ELR (cell line): ENCODE measurements at places on chromosomes 7 and 10.
A peak's percentile ranks its signal among the peaks of the same experiment; 100 is the strongest.

DNA sequence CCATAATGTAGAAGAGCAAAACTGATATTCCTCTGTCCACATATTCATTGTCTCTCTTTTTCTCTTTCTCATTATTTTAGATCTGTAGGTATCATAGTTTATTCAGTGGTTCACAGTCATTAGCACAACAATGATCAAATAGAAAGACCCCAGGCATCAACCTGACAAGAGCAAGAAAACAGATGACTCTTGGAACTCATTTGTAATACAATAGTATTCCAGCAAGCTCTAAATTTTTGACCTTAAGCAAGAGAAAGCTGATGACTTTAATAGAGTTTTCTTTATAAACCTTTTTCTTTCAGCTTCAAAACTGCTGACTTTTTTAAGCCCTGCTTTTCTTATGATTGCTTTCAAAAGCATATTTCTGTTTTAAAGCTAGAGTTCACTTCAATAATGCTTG is 507.5 kb upstream of the SORCS1 start:
- DNase-seq, result no peak

DNA sequence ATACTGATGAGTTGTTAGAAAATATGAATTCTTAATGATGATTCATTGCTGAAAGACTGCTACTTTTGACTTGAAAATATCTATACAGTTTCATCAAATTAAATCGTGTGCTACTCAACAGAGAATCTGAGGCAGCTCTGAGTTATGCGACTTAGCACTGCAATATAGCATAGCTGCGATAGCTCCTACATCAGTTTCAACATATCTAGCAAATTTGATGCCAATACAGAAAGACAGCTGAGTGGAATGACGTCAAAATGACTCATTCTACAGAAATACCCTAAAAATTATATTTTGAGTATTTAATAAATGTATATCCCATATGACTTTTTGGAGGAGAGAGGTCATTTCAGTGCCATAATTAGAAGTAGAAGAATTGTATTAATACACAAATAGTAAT is 1.1 kb upstream of the TARP start:
- DNase-seq, result no peak

- DNase-seq, result peak; percentile 81
These were observed 84.2 kb upstream of the FRMD4A start for GRCh38 chr10:14414901-14415300.

DNA sequence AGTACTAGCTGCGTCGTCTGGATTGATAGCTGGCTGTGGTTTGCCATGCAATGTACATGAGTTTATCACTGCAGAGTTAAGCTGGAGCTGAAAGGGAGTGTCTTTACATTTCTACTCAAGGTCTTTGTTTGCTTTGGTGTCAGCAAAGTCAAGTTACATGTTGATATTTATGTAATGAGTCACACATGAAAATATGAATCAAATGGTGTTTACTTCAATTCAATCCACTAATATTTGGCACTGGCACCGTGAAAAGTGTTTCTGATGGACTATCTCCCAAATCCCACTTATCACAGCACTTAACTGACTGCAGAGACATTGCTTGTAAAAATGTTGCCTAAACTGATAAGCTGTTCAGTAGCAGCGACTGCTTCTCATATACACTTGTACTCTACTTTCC is 395.9 kb downstream of the TFEC start:
- DNase-seq, result peak; percentile 5

DNA sequence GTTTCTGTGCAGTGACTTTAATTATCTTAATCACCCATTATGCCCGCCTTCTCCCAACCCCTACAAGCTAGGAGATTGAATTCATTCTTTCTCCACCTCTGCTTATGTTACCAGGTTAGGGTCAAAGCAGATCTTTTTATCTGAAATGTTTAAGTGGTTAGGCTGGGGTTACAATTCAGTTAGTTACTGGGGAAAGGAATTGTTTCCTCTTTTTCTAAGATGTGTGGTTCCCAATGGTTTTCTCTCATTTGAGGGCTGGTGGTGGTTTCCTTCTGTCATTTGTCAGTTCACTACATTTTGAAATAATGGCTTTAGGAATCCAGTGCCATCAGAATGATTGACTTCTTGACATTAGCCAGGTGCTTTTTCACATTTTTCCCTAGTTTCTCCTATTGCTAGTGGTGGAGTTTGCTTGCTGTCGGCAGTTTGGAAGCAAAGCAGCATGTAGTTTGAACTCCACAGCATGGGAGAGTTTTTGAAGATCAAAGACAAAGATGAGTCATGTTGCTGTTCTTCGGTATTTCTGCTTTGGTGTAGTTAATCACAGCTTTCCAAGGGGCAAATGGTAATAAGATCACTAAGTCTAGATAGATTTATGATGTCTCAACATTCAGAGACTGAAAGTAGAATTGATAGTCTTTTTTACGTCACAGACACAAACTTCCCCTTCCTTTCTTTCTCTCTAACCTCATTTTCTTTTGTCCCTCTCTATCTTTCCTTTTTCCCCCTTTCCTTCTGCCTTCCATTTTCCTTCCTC is 168.2 kb downstream of the SND1 start:
- DNase-seq, result peak; percentile 64

- DNase-seq, result no peak
These were observed 32.9 kb upstream of the UTF1 start for GRCh38 chr10:133196936-133197758.

- no peak for DNase-seq
These were observed 10.8 kb upstream of the INTS1 start for GRCh38 chr7:1514995-1515401.

DNA sequence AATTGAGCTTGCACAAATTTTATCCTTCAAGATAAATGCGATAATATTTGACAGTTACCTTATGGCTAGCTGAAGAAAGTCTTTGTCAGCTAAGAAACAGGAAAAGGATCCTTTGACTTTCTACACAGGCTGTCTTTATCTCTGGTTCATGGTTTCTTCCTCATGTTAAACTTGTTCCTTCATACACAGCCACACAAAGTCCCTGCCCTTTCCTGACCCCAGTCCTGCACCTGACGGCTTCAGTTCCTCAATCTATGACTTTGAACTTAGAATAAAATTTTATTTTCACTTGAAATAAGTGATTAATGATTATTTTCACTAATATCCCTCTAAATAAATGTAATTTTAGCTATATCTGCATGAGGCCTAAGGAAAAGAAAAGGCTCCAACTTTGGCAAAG is 77.8 kb upstream of the PRSS1 start:
- no peak for DNase-seq

GRCh38 chr10:118584181-118584954 is 11.1 kb downstream of the PRLHR start:
- DNase-seq, result peak; percentile 90

- no peak for DNase-seq
These were observed 312.5 kb downstream of the GPR158 start for GRCh38 chr10:25487266-25487665.
